Stimulated activated CD8-positive, alpha-beta memory T cell treated with anti-CD3 and anti-CD28 coated beads, Interleukin-2, amount 100 ng/mL, for 48 hours (primary cell): ENCODE measurements at places on chromosomes 2 and 18.

GRCh38 chr2:12534646-12535263, 182.0 kb upstream of the TRIB2 start:
- DNase-seq = no peak

DNA sequence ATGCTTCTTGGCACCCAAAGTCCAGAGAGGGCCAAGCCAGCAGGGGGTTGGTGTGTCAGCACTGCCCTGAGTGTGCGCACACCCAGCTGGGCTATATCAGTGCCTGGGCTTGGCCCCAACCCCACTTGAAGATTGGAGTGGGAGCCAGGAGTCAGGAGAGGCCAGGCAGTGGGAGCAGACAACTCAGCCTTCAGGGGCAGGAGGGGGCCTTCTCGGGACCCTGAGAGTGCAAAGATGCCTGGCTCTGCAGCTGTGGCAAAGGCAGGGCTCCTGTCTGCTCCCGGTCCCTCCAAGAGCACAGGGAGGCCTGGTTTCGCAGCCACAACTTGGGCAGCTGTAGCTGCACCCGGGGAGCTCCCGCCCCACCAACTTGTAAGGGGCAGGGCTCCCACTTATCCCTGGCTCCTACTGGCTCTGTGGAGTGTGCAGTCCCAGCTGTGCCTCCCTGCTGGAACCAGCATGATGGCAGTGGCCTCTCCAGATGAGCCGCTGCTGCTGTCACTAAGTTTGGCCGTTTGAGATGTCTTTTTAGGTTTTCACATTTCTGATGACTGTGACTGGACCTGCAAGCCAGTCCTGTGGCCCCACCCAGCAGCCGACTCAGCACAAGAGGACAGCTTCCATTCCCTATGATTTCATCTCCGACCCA, 148.8 kb upstream of the HS6ST1 start:
- no peak for DNase-seq

- DNase-seq = no peak
Observed at GRCh38 chr18:44937960-44938719, 257.5 kb downstream of the SETBP1 start.

- no peak for DNase-seq
Observed at GRCh38 chr2:201852878-201853415, 46.6 kb downstream of the CDK15 start.

DNA sequence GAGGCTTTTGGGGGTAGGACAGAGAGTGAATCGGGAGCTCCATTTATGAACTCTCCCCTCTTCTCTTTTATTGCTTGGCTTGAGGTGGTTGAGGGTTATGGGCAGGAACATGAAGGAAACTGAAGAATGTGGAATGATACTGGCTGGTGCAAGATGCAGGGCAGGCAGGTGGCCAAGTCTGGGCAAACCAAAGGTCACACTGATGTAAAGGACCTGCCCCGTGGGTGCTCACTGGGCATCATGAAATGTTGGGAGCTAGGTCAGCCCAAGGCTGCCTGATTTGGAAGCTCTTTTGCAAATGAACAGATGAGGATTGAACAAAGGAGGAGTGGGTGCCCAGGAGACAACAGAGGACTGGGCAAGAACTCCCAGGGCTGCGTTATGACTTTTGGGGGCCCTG, 328.9 kb downstream of the CLIP4 start:
- no peak for DNase-seq

DNA sequence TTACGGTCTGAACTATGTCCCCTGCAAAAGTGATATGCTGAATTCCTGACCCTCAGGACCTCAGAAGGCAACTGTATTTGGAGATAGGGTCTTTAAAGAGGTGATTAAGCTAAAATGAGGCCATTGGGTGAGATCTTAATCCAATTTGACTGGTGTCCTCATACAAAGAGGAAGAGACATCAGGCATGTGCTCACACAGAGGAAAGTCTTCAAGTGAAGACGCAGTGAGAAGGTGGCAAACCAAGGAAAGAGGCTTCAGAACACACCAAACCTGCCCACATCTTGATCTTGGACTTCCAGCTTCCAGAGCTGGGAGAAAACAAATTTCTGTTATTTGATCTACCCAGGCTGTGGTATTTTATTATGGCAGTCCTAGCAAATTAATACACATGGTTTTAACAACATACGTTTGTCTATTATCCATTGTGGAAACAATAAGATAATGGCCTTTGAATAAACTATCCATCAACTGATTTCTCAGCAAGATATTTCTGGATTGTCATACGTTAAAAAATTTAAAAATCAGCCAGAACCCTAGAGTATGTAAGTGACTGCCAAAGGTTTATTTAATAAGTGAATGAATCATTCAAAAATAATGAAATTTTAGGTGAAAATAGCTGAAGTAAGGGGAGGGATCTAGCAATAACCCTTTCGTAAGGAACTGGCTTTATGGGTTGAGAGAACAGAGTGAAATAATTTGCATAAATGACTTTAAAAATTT, 6.5 kb downstream of the WIPF1 start:
- DNase-seq = no peak

- DNase-seq = no peak
Observed at GRCh38 chr2:205785507-205786260, 103.4 kb downstream of the NRP2 start.

DNA sequence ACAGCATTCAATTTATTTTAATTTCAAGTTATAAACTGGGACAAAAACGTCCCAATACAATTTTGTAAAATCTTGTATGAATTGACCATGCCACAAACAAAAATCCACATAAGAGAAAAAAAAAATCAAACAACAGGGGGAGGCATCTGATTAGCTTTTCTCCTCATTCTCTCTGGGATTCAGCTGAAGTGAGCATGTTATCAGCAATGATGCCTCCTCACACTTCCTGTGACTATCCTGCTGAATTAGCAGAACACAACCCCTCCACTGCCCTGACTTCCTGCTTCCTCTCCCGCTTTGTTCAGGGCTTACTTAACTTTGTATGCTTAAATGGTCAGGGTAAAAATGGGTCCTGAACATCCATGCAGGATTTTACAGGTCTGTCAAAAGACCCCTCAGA, 132.2 kb upstream of the ITGB6 start:
- no peak for DNase-seq

DNA sequence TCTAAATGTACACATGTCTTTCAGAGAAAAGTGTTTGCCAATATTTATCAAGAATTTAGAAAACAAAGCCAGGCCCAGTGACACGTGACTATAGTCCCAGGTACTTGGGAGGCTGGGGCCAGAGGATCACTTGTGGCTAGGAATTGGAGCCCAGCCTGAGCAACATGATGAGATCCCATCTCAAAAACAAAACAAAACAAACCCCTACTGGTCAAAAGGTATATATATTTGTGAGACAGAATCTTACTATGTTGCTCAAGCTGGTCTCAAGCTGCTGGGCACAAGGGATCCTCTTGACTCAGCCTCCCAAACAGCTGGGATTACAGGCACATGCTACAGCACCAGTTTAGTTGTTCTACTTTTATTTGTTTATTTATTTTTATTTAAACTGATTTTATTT, 79.2 kb downstream of the ZDBF2 start:
- DNase-seq = no peak

GRCh38 chr2:239337122-239337876, 63.5 kb downstream of the HDAC4 start:
- DNase-seq = no peak

DNA sequence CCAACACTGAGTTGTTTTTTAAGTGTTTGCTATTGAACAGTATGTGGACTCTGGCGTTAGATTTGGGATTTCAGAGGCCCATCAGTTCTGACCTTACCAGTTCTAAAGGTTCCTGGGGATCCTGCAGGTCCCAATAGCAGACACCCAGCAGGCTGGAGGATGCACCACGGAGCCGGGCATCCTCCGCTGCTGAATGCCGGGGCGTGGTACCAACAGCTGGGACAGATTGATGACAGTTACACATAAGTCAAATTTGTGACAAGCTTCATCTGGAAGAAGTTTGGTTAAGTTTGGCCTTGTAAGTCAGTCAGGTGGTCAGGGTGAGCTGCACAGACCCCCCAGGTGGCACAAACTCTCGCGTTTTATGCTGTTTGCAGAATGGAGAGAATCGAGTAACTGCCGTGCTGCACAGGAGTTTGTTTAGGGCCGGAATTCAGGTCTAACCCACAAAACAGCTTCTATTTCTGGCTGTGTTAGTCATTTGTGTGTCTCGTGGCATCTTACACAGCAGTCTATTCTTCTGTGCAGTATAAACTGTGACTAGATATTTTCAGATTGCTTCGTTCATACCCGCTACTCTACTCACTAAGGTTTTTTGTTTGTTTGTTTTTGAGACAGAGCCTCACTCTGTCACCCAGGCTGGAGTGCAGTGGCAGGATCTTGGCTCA, 19.2 kb downstream of the CTDP1 start:
- no peak for DNase-seq

- DNase-seq = no peak
Observed at GRCh38 chr2:42351864-42352263, 9.2 kb downstream of the COX7A2L start.

- no peak for DNase-seq
Observed at GRCh38 chr2:13002536-13003331, 286.0 kb downstream of the TRIB2 start.
